ENCODE measurements at places on chromosomes 16 and 17.

- no peak for DNase-seq
Measured at GRCh38 chr16:17387256-17387655, 83.5 kb downstream of the XYLT1 start.

- DNase-seq, result no peak
Measured at GRCh38 chr16:89472711-89473075, 17.7 kb downstream of the ANKRD11 start.

DNA sequence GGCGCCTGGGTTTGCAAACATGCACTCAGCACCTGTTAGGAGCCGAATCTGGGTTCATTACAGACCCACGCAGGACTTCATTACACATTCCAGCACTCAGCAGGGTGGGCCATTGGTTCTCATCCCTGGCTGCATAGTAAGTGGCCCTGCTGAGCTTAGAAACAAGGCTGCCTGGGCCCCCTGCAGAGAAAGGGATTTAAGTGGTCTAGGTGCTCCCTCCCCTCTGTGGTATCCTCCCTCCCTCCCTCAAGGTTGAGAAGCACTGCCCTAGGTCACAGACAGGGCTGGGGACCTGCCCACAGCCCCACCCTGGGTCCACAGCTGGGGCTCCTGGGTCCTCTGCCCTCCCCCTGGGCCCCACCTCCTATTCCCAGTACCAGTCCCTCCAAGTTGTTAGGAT lies 28.3 kb downstream of the WNT3 start:
- DNase-seq, result no peak

DNA sequence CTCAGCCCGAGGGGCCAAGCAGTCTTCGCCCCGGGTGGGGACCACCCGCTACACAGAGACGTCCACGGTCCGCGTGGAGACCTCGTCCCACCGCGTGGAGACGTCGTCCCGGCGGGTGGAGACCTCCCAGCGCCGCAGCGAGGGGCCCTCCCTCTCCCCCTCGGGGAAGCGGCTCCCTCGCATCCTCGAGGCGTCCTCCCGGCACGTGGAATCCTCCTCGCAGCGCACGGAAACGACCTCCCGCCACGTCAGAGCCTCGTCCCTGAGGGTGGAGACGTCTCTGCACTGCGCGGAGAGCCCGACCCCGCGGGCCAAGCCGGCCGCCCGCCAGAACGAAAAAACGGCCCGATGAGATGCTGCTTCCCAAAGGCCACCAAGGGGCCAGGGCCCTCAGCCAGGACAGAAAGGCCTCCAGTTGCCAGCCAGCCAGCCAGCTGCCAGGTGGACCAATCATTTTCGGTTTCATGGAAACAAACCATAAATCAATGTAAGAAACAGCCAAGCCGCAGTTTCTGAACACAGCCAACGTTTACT lies 424 bp downstream of the C17orf100 start:
- peak; percentile 14 for DNase-seq

DNA sequence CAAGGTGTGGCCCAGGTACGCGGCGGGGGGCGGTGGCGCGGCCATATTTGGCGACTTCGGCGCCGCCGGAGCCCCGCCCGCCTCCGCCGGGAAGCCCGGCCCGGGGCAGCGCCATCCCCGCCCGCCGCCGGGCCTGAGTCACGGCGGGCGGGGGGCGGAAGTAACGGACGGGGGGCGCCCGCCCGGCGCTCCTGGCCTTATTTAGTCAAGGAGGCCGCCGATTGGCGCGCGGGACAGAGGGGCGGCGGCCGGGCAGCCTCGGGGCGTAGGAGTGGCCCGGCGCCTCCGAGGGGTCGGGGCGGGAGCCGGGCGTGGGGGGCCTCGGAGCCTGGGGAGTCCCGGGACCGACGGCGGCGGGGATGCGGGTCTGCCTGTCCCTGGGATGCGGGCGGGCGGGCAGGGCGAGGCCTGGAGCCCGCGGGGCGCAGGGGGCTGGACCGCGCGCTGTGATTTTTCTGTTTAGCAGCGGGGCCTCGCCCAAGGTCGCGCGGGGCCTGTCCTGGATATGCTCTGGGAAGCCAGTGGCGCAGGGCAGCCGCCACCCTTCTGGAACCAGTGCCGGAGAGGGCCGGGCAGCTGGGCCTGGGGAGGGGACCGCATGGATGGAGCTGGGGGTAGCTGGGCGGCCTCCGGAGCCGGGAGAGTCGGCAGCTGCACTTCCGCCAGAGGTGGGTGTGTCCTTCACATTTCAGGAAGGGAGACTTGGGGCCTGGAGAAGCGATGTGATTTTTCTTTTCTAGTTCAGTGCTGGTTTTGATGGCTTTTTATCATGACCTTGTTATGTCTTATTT lies 2.3 kb upstream of the ACTG1 start:
- DNase-seq, result peak; percentile 78

DNA sequence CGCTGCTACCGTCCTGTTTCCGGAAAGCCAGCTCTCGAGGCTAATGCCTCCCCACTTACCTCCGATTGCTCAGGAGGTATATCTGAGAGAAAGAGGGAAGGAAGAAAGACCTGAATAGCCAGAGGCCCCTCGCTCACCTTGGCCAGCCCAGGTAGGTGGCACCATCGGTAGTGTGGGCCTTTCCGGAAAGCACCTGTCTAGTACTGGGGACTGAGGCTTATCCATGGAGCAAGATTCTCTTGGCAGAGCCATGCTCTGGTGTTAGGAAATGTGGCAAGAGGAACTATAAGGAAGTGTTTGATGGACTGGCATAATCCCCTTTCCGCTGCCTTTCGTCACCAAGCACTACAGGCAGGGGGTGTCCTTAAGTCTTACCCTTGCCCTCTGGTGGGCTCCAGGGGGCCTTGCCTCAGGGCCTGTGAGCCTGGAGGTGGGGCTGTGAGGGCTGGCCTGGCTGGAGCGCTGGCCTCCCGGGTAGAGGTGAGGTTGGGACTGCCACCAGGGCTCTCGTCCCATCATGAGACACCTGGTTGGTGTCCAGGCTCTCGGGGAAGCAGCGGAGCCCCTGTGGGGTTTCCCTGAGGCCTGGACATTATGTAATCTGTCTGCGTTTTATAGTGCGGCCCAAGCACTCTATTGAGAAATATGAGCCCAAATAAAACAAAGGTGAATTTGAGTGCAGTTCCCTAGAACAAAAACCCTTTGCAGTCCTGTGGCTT lies 2.9 kb downstream of the CMIP start:
- DNase-seq, result no peak

GRCh38 chr16:11794996-11795886 lies 1.8 kb downstream of the ZC3H7A start:
- DNase-seq, result no peak

- DNase-seq, result no peak
Measured at GRCh38 chr17:39607851-39608130, at the start of gene NEUROD2. NEUROD2 (minus strand) TSS chr17:39607920; CDS start chr17:39606599, 1,321 bp downstream.

DNA sequence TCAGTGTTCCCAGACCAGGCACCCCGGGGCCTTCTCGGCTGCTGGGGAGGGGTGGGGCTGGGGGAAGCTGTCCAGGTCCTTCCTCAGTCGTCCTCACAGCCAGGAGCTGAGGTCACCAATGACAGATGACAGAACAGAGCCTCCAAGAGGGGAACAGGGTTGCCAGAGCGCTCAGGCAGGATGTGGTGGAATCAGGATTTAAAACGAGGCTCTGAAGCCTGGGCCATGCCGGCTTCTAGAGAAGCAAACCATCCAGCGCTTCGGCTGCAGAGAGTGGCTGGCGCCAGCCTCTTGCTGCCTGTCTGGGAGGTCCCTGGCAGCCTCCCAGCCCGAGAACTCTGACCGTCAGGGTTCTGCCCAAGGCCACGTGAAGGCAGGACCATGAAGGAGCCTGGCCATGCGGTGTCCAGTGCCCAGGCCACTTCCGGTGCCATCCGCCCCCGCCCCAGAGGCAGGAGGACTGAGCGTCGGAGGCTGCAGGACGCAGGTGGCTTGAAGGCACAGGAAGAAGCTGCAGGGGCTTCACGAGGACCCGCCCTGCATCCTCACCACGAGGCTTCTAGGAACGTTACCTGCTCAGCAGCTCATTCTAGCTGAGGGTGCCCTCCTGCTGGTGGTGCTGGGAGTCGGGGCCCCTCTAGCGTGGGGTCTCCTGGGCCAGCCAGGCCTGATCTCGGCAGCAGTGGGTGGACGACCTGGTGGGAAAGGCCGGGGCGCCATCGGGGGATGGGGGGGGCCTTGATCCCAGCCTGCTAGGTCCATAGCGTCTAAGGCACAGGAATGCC lies 78.5 kb downstream of the KLHDC4 start:
- no peak for DNase-seq

- DNase-seq, result no peak
Measured at GRCh38 chr17:77133087-77133638, 7.6 kb upstream of the SEC14L1 start.

GRCh38 chr17:42680331-42680808 lies 1.3 kb downstream of the CCR10 start:
- DNase-seq, result peak; percentile 33

DNA sequence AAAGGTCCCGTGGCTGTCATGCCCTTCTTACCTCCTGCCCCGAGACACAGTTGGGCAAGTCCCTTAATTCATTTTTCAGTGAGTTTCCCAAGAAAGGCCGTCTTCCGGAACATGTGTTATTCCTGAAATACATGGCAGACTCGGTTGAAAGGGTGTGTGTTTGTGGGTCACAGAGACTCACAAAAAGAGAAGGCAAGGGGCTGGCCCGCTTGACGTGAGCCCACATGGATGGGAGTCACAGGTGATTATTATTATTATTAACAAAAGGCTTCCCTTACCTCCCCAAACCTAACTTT lies 34.1 kb upstream of the CCR7 start:
- no peak for DNase-seq

DNA sequence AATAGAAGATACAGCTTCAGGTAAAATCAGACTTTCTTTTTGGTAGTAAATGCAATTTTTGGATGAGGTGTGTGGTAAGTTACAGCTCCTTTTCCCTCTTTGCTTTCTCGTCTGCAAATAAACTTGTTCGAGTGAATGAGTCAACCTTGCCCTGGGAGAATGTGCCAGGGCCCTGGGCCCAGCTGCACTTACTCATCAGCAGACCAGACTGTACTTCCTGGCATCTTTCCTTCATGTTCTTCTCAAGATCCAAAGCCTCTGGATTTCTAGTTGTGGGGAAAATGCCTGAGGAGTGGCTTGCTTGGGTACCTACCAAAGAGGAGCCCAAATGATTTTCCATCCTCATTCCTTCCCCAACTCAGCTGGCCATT lies 5.4 kb upstream of the G6PC1 start:
- DNase-seq, result no peak

DNA sequence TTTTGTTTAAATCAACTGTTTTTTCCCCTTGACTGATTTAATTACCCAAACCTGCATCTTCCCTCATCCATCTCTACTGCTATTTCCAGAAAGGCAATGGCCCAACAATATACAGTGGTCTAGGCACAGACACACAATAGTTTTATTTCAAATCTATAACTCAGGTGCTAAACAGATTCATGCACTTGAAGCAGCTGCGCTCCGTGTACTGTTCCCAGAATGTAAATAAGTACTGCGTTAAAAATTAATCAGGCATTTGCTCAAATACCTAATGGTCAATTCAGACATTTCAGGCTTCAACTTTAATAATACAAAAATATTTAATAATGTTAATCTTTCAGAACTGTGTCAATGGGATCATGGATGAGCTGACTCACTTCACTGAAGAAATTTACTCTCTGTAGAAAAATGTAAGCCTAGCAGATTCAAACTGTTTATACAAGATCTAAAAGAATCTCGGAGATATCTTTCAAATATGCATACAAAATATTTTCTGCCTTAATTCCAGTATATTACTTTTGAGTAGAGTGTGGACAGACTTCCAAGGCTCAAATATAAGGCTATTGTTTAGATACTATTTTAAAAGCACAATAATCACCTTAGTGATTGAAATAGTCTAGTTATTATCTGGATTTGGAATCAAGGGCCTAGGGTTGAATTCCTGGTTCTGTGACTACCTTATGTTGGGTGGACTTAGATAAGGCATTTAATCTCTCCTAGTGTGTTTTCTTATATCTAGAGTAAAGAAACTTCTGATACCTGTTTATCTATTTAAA lies 97.4 kb upstream of the PSMD7 start:
- no peak for DNase-seq

GRCh38 chr17:74123866-74124444 lies 79.5 kb upstream of the RPL38 start:
- DNase-seq, result no peak

DNA sequence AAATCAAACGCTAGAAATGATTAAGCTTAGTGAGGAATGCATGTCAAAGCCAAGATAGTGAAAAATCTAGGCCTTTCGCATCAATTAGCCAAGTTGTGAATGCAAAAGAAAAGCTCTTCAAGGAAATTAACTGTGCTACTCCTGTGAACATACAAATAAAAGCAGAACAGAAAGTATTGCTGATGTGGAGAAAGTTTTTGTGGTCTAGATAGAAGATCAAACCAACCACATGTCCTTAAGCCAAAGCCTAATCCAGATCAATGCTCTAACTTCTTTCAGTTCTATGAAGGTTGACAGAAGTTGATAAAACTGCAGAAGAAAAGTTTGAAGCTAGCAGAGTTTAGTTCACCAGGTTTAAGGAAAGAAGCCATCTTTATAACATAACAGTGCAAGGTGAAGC lies 1044.6 kb downstream of the CDH11 start:
- no peak for DNase-seq

DNA sequence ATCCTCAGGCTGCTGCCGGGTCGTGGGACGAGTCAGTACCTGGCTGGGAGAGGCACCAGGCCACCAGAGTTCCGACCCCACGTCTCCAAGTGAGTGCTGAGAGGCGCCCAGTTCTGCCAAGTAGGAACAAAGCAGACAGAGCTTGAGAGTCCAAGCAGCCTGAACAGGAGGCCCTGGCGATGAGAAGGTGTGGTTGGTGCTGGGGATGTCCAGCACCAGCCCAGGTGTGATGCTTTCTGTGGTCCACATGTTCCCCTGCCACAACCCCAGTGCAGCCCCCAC lies 10.8 kb downstream of the TAX1BP3 start:
- DNase-seq, result no peak

DNA sequence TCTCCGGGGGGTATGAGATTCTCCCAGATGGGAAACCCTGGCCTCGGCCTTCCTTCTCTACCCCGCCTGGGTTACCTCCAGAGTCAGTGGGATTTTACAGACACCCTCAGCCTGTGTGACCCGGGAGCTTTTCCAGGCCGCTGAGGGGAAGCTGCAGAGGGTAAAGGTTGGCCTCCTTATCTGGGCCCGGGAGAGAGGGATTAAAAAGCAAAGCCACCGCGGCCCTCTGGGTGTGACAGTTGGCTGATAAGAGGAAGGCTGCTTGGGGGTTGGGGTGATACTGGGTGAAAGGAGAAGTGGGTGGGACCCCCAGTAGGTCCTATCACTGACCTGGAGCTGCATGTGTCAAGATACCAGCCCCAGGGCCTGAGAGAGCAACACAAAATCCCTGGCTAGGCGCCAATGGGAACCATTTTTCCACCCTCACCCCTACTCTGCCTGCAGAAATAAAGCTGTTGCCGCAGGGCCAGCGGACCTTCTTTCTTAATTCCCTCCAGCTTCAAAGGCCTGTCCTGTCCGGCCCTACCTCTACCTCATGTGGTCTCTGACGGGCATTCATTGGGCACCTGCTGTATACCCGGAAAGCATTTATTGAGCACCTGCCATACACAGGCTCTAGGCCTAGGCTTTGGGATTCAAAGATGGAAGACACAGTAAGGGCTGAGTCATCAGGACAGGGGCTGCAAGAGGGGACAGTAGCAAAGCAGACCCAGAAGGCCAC lies 77.6 kb upstream of the GSE1 start:
- no peak for DNase-seq

DNA sequence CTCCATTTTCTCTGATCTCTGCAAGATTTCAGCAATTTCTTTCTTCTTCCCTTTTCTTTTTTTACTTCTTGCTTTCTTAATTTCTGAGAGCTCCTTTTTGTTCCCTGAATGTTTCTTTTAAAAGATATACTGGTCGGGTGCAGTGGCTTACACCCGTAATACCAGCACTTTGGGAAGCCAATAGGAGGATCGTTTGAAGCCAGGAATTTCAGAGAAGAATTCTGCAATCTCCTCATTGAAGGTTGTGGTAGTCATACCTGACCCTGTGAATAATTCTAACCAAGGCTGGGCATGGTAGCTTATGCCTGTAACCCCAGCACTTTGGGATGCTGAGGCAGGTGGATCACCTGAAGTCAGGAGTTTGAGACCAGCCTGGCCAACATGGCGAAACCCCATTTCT lies 15.6 kb upstream of the ABCC1 start:
- no peak for DNase-seq

Data from NCI-H1930 (cell line).